K562 (cell line): ENCODE measurements at places on chromosomes 11 and 22.

GRCh38 chr22:20957102-20957682, 9.9 kb upstream of the AIFM3 start:
- H3K36me3 ChIP-seq, result peaks cover 23% of the 10 kb centered on the region
- no peak for DNase-seq
- H3K27ac ChIP-seq, result no peak overlapping the region
- peaks cover 25% of the 10 kb centered on the region for H3K4me1 ChIP-seq

GRCh38 chr11:75105462-75105925, 8.8 kb upstream of the OR2AT4 start:
- no peaks in the 10 kb centered on the region for H3K27me3 ChIP-seq
- H3K27ac ChIP-seq, result peak overlapping the region; percentile 69
- H3K36me3 ChIP-seq, result peaks cover 10% of the 10 kb centered on the region; the same call in 2 of the 3 replicates
- H3K4me1 ChIP-seq, result peaks cover 17% of the 10 kb centered on the region
- H3K4me3 ChIP-seq, result peak overlapping the region; percentile 1; the same call in 1 of the 2 replicates
- peak; percentile 75 for DNase-seq

DNA sequence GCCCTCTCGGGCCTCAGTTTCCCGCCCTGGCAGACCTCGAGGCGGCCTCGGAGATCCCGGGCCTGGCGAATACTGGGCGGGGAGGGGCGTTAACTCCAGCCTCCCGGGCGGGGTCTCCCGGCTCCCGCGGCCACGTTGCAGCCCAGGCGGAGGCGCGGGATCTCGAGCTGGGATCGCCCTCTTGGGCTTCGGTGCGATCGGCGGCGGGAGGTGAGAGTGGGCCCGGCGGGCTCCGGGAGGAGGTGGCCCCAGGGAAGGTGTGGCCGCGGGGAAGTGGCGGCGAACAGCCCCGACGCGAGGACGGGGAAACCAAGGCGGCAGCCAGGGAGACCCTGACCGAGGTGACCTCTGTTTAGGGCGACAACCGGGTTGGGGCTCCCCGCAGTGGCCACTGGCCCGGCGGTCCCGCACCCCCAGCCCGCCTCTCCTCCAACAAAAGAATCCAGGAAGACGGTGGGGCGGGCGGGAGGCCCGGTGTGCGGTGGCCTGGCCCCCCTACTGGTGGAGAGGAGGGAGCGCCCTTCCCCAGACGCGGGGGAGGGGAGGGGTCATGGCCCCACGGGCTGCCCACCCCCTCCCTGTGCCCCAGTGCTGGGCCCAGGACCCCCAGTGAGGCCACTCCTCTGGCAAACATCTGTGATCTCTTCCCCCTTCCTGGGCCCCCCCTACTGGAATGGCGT, at the start of gene PHETA2:
Gene PHETA2 (plus strand): TSS at position 117 of the 680 bp plus-strand sequence. CDS start 3,046 bp downstream, outside the sequence.
- peaks cover 24% of the 10 kb centered on the region for H3K4me1 ChIP-seq
- H3K36me3 ChIP-seq, result no peaks in the 10 kb centered on the region
- H3K27me3 ChIP-seq, result no peaks in the 10 kb centered on the region

GRCh38 chr11:43545610-43546009, 134.9 kb upstream of the HSD17B12 start:
- H3K27ac ChIP-seq, result no peak overlapping the region
- peaks cover 16% of the 10 kb centered on the region for H3K4me1 ChIP-seq
- no peaks in the 10 kb centered on the region for H3K36me3 ChIP-seq
- no peak for DNase-seq
- H3K27me3 ChIP-seq, result peaks cover 2% of the 10 kb centered on the region; the same call in 1 of the 3 replicates

GRCh38 chr22:33803371-33804282, 116.6 kb downstream of the LARGE1 start:
- DNase-seq, result no peak
- no peaks in the 10 kb centered on the region for H3K27me3 ChIP-seq
- no peak overlapping the region for H3K27ac ChIP-seq
- H3K36me3 ChIP-seq, result no peaks in the 10 kb centered on the region

GRCh38 chr11:73257342-73258103, 14.6 kb upstream of the P2RY6 start:
- no peaks in the 10 kb centered on the region for H3K4me1 ChIP-seq
- no peak overlapping the region for H3K27ac ChIP-seq
- peaks cover 3% of the 10 kb centered on the region; the same call in 2 of the 3 replicates for H3K27me3 ChIP-seq
- H3K36me3 ChIP-seq, result no peaks in the 10 kb centered on the region

DNA sequence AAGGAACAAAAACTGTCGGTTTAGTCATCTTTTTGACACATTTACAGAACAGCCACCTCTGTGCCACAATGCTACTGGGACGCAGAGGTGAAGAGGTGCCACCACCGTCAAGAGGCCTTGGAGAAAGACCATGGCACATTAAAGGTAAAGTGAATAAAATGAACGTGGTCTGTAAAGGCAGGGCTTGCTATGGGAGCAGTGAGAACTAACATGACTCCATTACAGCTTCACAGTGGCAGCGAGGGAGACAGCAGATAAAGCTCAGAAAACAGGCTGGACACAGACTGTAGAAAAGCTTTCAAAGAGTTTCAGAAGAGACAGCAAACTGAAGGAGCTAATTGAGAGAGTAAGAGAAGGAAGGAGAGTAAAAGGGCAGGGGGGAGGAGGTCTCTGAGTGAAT, 102.9 kb downstream of the GAB2 start:
- H3K4me1 ChIP-seq, result peaks cover 18% of the 10 kb centered on the region
- H3K27ac ChIP-seq, result peak overlapping the region; percentile 76
- DNase-seq, result no peak
- H3K4me3 ChIP-seq, result peak overlapping the region; percentile 20; the same call in 1 of the 2 replicates
- H3K36me3 ChIP-seq, result no peaks in the 10 kb centered on the region

DNA sequence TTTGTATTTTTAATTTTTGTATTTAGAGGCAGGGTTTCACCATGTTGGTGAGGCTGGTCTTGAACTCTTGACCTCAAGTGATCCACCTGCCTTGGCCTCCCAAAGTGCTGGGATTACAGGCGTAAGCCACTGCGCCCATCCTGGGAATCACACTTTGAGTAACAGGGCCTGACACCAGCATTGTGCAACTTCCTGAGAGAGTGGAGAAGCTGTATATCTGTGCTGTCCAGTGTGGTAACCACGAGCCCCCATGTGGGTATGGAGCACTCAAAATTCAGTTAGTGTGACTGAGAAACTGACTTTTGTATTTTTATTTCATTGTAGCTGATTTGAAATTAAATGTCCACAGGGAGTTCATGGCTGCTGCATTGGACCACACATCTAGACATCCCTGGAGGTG, 36.2 kb downstream of the MPPED1 start:
- no peak for DNase-seq
- no peaks in the 10 kb centered on the region for H3K4me1 ChIP-seq
- no peak overlapping the region for H3K4me3 ChIP-seq
- no peaks in the 10 kb centered on the region for H3K36me3 ChIP-seq

- H3K27me3 ChIP-seq, result no peaks in the 10 kb centered on the region
- H3K36me3 ChIP-seq, result no peaks in the 10 kb centered on the region
- H3K4me3 ChIP-seq, result no peak overlapping the region
- no peak for DNase-seq
- H3K4me1 ChIP-seq, result no peaks in the 10 kb centered on the region
Observed at GRCh38 chr11:122862091-122862490, 20.5 kb upstream of the JHY start.

- no peaks in the 10 kb centered on the region for H3K27me3 ChIP-seq
- no peak for DNase-seq
- no peak overlapping the region for H3K4me3 ChIP-seq
- H3K36me3 ChIP-seq, result no peaks in the 10 kb centered on the region
- H3K27ac ChIP-seq, result no peak overlapping the region
Observed at GRCh38 chr11:115905341-115906000, 401.3 kb upstream of the CADM1 start.

- peak overlapping the region; percentile 65 for H3K27ac ChIP-seq
- peaks cover 22% of the 10 kb centered on the region; the same call in 2 of the 3 replicates for H3K4me1 ChIP-seq
- H3K36me3 ChIP-seq, result 0 out of 3 replicates have a peak, but pooled peaks cover 3% of the 10 kb centered on the region
- no peaks in the 10 kb centered on the region for H3K27me3 ChIP-seq
- DNase-seq, result no peak
- peak overlapping the region; percentile 70 for H3K4me3 ChIP-seq
Observed at GRCh38 chr11:65456418-65456817, 33.8 kb downstream of the NEAT1 start.

- no peak overlapping the region for H3K4me3 ChIP-seq
- peaks cover 79% of the 10 kb centered on the region; the same call in 2 of the 3 replicates for H3K36me3 ChIP-seq
- peaks cover 21% of the 10 kb centered on the region for H3K4me1 ChIP-seq
- no peak for DNase-seq
- no peak overlapping the region for H3K27ac ChIP-seq
Observed at GRCh38 chr11:65646958-65647701, 9.2 kb downstream of the SIPA1 start.

GRCh38 chr11:27514558-27514957, 8.0 kb upstream of the LIN7C start:
- no peak for DNase-seq
- no peaks in the 10 kb centered on the region for H3K36me3 ChIP-seq
- H3K4me3 ChIP-seq, result no peak overlapping the region
- no peaks in the 10 kb centered on the region for H3K27me3 ChIP-seq
- H3K4me1 ChIP-seq, result no peaks in the 10 kb centered on the region; the same call in 1 of the 3 replicates

GRCh38 chr11:87059596-87060390, 22.1 kb downstream of the TMEM135 start:
- H3K4me3 ChIP-seq, result no peak overlapping the region
- peaks cover 4% of the 10 kb centered on the region; the same call in 1 of the 3 replicates for H3K36me3 ChIP-seq
- no peaks in the 10 kb centered on the region for H3K27me3 ChIP-seq

DNA sequence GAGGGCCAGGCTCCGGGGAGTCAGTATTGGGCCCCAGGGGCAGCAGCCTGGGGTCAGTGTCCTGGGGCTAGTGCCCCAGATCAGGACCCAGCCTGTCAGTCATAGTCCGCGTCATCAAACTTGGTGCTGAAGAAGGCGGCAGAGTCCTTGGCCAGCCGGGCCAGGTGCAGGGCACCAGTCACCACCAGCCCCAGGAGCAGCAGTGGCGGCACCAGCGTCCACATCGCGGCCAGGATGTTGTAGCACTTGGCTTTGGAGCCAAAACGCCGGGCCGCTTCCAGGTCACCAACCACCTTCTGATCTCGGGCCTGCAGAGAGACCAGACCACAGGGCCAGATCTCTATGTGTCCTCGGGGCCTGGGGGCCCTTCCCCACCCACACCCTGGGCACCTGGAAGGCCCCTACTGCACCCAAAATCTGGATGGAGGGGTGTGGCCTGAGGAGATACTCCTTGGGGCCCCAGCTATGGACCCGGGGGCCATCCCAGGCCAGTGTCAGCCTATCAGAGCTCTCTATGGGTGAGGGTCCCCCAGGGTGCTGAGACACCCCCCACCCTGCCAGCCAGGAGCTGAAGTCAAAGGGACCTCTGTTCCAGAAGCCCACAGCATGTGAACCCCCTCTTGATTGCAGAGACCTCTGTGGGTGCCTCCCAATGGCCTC, 790 bp downstream of the IFITM5 start:
- H3K27me3 ChIP-seq, result no peaks in the 10 kb centered on the region
- H3K36me3 ChIP-seq, result peaks cover 24% of the 10 kb centered on the region; the same call in 1 of the 3 replicates
- no peak overlapping the region for H3K4me3 ChIP-seq
- no peak for DNase-seq
- peaks cover 66% of the 10 kb centered on the region for H3K4me1 ChIP-seq

GRCh38 chr11:65420506-65420905, 2.1 kb upstream of the NEAT1 start:
- H3K4me1 ChIP-seq, result peaks cover 69% of the 10 kb centered on the region
- H3K27me3 ChIP-seq, result no peaks in the 10 kb centered on the region
- DNase-seq, result no peak
- H3K27ac ChIP-seq, result peak overlapping the region; percentile 98
- H3K4me3 ChIP-seq, result peak overlapping the region; percentile 79; the same call in 1 of the 2 replicates
- H3K36me3 ChIP-seq, result peaks cover 28% of the 10 kb centered on the region

DNA sequence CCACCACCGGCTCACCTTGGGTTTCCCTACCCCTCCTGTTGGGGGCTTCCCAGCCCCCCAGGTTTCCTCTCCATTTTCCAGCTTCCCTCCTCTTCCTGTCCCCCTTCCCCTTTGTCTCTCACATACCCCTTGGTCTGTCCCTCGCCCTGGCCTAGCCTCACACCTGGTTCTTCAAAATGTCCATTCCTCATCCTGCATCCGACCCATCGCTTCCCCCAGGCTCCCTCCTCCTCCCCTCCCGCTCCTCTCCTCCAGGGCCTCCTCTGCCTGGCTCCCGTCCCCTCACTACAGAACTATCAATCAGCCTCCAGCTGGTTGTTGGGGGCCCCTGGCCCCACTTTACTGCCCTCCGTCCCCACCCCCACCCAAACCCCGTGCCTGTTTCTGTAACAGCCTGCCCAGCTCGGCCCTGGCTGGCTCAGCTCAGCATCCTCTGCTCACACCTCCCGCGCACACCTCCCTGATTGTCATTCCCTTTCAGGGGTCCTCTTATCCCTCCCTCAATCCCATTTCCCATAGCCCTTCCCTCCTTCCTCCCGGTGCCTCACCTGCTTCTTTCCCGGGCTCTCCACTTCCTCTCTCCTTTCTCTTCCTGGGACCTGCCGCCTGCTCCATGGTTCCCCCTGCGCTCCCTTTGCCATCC, 1.2 kb downstream of the CNIH2 start:
- no peak for DNase-seq
- no peak overlapping the region for H3K4me3 ChIP-seq
- peaks cover 36% of the 10 kb centered on the region for H3K4me1 ChIP-seq

DNA sequence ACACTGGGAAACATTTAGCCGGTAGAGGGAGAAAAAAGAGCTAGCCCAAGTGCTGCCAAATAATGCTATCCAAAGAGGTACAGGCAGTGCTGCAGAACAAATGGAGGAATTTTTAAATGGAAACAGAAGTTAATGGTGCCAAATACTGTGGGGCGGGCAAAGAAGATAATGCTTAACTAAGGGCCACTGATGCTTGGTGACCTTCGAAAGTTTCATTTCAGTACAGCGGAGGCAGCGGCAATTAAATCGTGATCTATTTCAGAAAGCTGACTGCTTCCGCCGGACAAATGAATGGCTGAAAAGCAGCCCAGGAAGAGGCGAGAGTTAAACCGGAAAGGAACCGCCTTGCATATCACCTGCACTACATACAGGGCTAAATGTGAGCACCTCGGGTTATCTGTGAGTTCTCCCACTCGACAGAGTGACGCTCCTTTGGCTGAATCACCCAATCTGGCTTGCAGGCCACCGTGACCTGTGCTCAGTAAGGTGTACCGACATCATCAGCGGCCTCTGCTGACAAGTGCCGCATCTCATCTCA, 42.1 kb downstream of the CADM1 start:
- no peaks in the 10 kb centered on the region for H3K36me3 ChIP-seq
- no peaks in the 10 kb centered on the region for H3K27me3 ChIP-seq
- DNase-seq, result no peak
- H3K4me1 ChIP-seq, result no peaks in the 10 kb centered on the region
- no peak overlapping the region for H3K27ac ChIP-seq

DNA sequence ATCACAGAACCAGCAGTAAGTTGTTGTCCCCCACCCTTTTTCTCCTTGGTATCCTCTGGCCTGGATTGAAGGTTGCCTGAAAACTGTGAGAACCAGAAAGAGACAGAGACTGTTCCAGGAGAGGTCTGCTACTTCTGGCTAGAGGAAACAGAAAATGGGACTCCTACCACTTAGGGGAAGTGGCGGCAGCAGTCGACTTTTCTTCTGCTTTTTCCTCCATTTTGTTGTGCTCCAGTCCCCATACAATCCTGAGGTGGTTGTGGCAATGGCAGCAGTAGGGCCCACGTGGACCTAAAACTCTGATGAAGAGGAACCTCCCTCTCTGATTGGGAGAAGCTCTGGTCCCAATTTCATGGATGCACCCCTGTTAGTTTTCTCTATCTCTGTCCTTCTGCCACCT, 76.0 kb upstream of the SORL1 start:
- no peaks in the 10 kb centered on the region for H3K4me1 ChIP-seq
- no peak for DNase-seq

- H3K36me3 ChIP-seq, result no peaks in the 10 kb centered on the region
- no peak overlapping the region for H3K27ac ChIP-seq
- H3K4me3 ChIP-seq, result no peak overlapping the region
- H3K4me1 ChIP-seq, result no peaks in the 10 kb centered on the region
- no peak for DNase-seq
- H3K27me3 ChIP-seq, result peaks cover 23% of the 10 kb centered on the region
Observed at GRCh38 chr11:71065841-71066240, 186.5 kb downstream of the SHANK2 start.

- DNase-seq, result no peak
- no peaks in the 10 kb centered on the region for H3K4me1 ChIP-seq
- H3K27ac ChIP-seq, result no peak overlapping the region
- H3K4me3 ChIP-seq, result no peak overlapping the region
Observed at GRCh38 chr11:85170184-85170583, 457.0 kb downstream of the DLG2 start.

GRCh38 chr11:31720225-31720624, 90.9 kb downstream of the PAX6 start:
- H3K27me3 ChIP-seq, result no peaks in the 10 kb centered on the region
- H3K36me3 ChIP-seq, result no peaks in the 10 kb centered on the region
